ENCODE measurements at places on chromosomes 3 and 15.

DNA sequence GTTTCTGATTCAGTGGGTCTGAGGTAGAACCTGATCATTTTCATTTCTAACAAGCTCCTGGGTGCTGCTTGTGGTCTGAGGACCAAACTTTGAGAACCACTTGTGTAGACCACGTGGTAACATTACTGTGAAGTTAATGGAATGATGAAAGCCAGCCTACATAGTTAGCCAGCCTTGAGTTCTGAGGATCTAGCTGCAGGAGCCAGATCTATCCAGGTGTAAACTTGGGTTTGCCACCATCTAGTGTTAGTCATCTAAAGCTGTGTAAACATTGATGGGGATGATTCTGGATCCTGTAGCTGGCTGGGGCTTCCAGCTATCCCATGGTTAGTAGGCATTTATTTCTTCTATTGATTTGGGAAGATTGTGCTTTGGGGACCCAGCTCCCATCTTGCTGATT lies 170.0 kb downstream of the TMEM108 start:
- DNase-seq: no peak

GRCh38 chr15:65766422-65767263 lies 25.4 kb downstream of the DENND4A start:
- DNase-seq: peak; percentile 80

GRCh38 chr3:133964547-133964946 lies 65.2 kb downstream of the SLCO2A1 start:
- DNase-seq: no peak

DNA sequence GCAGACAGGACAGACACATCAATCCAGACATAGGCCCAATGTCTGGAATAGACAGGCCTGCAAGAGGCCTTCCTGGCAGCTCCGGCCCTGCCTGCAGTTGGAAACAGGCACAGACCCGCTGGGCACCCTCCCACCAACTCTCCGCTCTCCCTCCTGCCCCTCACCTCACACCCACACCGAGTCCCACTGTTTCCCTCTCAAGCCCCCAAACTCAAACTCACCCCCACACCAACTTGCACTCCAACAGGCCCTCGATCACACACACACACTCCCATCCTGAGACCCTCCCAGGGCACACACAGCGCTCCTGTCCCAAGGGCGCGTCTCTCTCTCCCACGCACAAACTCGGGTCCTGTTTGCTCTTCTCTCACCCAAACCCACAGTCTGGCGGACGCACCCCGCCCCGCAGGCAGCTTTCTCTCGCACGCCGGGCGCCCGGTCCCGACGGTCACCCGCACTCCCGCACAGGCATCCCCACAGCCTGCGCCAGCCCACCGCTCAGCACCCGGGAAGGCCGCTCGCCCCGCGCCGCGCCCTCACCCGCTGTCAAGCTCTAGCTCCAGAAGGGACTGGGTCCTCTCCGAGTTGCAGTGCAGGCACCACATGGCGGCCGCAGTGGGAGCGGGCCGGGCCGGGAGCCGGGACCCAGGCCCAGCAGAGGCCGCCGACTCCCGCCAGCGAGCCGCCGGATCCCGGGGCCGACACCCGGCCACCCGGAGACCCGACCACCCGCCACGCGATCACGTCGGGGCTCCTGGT lies 106.2 kb downstream of the IQSEC1 start:
- DNase-seq: peak; percentile 22

GRCh38 chr3:43126536-43126935 lies 20.7 kb upstream of the POMGNT2 start:
- DNase-seq: no peak

DNA sequence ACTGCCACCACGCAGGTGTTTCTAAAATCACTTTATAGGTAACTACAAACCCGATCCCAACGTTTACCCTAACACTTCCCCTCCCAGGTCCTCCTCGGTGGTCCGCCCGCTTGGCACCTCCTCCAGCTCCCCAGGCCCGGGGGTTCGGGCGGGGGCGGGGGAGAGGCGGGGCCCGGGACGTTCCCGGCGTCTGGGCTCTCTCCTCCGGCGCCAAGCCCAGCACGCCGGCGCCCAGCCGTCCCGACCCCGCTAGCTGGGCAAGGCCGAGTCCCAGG lies 562 bp downstream of the CGGBP1 start:
- DNase-seq: no peak

Measured in IMR-90 (cell line).